ENCODE measurements at places on chromosomes 13 and 19.

GRCh38 chr19:7483720-7484201 is 5.1 kb downstream of the PEX11G start:
- no peak for DNase-seq

- peak; percentile 59 for DNase-seq
Observed at GRCh38 chr19:41934849-41935374, 6.7 kb upstream of the ERFL start.

DNA sequence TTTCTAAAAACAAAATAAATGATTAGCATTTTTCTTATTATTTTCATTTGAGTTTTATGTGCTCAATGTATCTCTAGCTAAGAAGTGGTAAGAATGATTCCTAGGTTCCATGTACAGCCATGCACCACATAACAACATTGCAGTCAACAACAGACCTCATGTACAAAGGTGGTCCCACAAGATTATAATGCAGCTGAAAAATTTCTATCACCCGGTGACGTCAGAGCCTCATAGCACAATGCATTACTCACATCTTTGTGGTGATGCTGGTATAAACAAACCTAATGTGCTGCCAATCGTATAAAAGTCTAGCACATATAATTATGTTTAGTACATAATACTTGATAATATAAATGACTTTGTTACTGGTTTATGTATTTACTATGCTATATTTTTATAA is 120.5 kb downstream of the SLC7A1 start:
- DNase-seq: peak; percentile 95

DNA sequence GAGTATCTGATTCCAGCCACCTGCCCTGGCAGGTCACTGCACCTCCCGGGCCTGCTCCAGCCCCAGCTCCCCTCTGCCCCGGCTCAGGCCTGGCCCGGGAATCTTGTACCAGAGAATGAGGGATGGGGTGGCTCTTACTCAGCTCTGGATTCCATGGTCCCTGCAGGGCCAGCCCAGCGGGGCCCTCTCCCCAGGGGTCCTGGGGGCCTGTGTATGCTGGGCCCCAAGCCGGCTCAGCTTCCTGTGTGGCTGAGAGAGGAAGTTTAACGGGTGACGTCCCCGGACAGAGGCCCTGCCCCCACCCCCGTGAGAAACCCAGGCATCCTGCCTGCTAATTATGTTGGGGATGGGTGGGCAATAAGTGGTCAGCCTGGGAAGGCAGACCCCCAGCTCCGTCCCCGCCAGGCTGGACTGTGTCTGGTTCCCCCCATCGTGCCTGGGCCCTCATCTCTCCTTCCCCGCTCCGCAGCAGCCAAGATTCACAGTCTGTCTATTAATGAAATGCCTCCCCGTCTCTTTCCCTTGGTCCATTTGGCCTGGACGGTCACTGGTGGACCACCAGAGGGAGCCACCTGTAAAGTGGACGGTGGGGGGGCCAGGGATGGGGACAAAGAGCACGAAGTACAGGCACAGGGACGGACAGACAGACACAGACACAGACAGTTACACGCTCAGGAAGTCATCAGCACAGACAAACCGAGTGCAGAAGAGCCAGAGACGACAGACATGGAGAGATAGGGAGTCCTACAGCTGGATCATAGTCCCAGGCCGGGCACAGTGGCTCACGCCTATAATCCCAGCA is at the start of gene DENND1C:
DENND1C (minus strand) TSS at position 247 of the 802 bp plus-strand sequence; CDS start at position 155, 92 bp downstream.
- DNase-seq: peak; percentile 32

- DNase-seq: no peak
Observed at GRCh38 chr13:102142473-102142826, 259.4 kb downstream of the FGF14 start.

GRCh38 chr13:50378509-50379044 is 363.3 kb downstream of the KCNRG start:
- DNase-seq: no peak

Measured in choroid plexus epithelial cell (primary cell).